M059J (cell line): ENCODE measurements at places on chromosomes 1 and 21. TPM values are rescaled to one million over a fixed set of nuclear protein-coding genes. Genes with fewer than 3 reads are reported as not detected.

GRCh38 chr1:225662155-225662554, 9.2 kb upstream of the ENAH start:
- no peak for DNase-seq

GRCh38 chr1:180952657-180953013, 39.9 kb downstream of the KIAA1614 start:
- DNase-seq: no peak

GRCh38 chr1:94901841-94902240, 25.1 kb downstream of the CNN3 start:
- DNase-seq: no peak

DNA sequence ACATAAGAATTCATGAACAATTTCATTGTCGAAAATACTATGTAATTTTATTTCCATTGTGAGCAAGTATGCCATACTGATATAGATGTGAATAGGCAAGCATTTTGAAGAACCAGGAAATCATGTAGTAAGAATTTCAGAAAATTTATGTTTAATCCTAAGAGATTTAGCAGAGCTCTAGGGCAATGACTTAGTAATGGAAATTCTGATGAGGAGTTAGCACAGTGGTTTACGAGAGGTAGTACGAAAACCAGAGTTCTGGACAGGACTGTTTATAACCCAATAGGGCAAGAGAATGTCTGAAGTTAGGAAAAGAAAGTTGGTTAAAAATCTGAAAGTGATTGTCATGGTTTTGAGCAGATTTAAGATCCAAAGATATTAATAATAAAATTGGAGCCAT, 439.6 kb upstream of the DEPDC1 start:
- no peak for DNase-seq

GRCh38 chr1:145871994-145872924, 13.4 kb upstream of the PIAS3 start:
- DNase-seq: peak; percentile 46

GRCh38 chr1:217369996-217370551, 260.8 kb downstream of the GPATCH2 start:
- no peak for DNase-seq

DNA sequence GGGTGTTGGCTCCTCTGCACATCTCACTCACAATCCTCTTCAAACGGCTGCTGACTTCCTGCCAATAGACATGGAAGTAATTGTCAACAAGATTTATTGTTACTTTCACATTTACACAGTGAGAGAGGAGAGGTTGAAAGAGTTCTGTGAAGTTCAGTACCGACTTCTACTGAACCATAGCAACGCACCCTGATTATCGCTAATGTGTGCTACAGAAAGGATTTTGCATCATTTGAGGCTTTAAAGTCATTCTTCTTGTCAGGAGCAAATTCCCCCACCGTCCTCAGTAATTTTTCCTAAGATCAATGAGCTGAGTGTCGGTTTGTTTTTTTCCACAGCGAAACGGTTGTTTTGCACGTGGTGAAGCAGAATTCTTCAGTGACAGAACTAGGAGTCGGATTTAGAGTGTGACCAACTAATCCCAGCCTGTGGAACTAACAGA, 361.0 kb downstream of the ADGRL2 start:
- DNase-seq: peak; percentile 39

The PFKFB2 gene
- 6.4 and 6.5 TPM in 2 replicates for total RNA-seq

DNA sequence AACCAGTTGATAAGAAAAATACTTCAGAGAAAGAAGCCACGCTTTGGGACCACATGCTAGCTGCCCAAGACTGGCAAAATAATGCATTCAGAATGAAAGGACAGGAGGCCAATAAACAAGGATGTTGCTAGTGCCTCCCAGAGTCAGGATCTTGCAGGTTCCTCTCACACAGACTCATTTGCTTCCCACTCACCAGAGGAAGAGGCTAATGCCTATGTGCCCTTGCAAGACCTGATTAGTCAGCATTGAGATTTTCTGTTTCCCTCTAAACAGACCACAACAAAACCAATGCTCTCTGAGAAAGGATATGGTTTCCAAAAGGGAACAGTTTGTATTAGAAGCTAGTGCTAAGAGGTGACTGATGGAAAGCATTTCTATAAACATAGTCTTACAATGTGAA, 85.7 kb downstream of the NRDC start:
- DNase-seq: peak; percentile 71

DNA sequence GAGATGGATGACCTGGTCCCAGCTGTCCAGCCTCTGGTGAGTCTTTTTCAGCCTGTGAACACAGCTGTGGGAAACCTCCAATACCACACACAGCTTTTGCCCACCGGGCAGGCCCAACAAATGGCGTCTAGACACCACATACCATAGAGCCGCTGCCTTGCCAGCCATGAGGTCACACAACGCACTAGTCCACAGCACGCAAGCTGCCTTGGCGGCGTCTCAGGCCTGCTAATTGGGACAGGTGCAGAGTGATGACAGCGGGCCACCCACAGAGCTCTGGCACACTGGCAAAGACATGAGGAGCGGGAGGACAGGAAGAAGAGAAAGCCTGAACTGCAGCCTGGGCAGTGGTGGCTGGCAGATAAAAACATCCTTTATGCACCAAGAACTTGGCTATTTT, 125.5 kb downstream of the ADAMTS1 start:
- no peak for DNase-seq

- peak; percentile 99 for DNase-seq
These were observed 51.4 kb downstream of the EVA1C start for GRCh38 chr21:32463889-32464300.

- DNase-seq: no peak
These were observed 66.1 kb downstream of the HTR6 start for GRCh38 chr1:19730793-19731192.

DNA sequence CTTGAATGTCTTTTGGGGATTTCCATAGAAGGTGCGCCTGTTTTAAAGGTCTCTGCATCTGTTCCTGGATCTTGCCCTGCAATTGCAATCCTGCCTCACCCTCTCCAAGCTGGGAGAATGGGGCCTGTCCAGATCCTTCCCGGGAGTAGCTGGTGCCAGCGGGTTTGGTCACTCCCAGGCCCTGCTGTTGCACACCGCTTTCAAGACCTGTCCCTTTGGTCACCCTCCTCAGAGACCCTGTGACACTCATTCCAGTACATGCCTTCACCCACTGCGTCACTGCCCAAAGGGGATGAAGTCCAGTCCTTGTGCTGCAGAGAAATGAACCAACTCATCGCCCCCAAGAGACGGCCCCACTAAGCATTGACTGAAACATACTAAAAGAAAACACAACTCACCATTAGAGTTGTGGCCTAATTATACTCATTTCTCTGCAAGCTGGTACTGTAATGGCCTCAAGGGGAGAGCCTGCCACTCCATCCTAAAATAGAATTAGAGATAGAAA, 1.9 kb upstream of the IRF2BP2 start:
- no peak for DNase-seq

The DYNLT5 gene
- 5.2 and 7.8 TPM in 2 replicates for total RNA-seq

- no peak for DNase-seq
These were observed 26.1 kb downstream of the F3 start for GRCh38 chr1:94515296-94515947.

The HSD3B2 gene
- total RNA-seq: not detected in 2 replicates

DNA sequence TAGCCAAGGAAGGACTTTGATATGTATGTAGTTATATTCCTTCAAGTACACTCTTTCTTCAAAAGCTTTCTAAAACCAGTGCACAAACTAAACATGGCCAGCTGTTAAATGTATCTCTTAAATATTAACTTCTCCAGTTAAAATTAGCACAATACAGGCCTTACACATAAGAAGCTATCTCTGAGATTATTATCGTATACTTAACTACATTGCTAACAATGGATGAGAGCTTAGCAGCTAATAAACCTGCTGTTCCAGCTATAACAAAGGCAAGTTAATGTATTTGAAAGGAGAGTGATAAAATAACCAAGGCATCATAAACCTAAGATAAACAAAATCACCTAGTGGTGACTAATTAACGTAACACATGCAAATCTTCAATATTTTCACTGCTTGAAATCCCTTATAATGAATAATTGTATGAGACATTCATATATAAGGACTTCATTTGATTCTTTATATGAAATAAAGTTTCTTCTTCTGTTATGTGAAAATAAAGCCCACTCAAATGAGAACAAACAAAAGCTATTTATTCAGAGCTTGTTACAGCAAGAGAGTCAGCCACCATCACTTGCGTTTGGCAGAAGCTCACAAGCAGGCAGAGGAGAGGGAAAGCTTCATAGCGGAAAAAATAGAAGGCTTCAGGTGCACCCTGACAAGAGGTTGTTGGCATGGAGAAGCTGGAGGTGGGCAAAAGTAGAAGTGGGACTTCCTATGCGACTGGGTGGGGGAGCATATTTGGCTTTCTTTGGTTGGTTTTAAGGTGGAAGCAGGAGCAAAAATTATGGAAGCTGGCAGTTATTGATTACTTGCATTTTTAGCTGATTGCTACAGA, 274.1 kb upstream of the CHRM3 start:
- no peak for DNase-seq

DNA sequence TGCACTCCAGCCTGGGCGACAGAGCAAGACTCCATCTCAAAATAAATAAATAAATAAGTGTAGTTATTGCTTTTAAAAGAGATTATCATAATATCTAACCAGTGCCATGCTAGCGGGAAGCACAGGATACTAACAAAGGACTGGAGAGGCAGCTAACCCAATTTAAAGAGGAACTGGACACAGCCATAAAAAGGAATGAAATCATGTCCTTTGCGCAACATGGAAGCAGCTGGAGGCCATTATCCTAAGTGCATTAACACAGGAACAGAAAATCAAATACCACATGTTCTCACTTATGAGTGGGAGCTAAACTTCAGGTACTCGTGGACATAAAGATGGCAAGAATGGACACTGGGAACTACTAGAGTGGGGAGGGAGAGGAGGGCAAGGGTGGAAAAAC, 54.9 kb downstream of the TM2D1 start:
- DNase-seq: no peak

The TCEA3 gene
- 0.07 and 0.30 TPM in 2 replicates for total RNA-seq

DNA sequence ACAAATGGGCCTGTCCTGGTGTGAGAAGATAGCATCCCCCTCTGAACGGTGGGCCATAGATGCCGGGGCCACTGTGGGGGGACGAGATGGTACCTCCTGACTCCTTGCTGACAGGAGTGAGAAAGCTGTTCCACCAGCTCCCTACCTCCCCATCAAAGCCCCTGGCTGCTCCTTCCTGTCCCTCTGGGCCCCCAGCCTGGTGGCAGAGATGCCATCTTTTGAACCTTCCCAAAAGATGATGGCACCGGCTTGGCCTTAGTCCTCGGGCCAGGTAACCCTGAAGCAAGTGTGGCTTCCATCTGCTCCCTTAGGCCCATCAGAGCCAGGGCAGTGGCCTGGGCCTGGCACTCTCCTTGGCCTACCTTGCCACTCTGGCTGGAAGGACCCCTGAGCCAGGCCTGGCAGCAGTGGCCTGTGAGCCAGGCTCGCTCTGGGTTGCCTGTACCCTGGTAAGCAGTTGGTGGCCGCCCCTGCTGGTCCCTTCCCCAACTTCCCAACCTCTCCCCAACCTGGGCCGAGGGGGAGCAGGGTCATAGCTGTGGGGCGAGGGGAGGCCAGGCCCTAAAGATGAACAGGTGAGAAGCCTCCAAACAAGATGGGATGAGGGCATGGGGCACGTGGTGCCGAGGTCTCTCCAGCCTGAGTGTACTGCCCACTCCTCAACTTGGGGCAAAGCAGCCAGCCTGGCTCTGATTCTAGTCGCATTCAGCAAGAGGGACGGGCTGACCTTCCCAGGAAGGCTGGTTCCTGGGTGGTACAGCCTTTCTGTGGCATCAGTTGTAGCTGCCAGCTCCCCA, 34.7 kb downstream of the ZBTB17 start:
- DNase-seq: no peak

- peak; percentile 86 for DNase-seq
These were observed 97.9 kb downstream of the CSMD2 start for GRCh38 chr1:34066981-34067603.

The HAPLN2 gene
- not detected in 2 replicates for total RNA-seq

DNA sequence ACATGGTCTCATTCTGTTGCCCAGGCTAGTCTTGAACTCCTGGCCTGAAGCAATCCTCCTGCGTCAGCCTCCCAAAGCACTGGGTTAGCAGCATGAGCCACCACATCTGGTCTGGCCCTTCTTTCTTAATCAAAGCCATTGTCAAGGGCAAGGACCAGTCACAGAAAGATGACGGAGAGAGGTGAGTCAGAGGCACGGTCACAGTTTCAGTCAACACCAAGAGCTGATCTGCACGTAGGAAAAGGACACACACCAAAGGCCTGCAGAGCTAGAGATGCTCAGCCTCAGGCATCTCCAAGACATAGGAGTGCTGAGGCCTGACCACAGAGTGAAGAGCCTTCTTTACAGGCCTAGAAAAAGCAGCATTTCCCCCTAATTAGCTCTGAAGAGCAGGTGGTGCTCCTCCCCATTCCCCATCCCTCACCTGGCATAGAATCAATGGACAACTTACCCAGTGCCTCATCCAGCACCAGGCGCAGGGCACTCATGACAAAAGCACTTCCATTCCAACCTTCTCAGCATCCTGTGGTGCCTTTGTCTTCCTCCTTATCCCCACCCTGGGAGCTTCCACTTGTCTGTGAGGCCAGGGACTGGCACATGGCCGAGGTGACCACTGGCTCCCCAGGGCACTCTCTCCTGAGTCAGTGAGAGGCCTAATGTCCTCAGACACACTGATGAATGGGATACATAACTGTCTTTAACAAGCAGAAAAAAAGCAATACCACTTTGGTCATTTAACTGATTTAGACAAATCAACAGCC, 139.8 kb downstream of the AJAP1 start:
- no peak for DNase-seq
